Vagina (tissue), 2 donors: ENCODE measurements at places on chromosomes 6 and 20.

DNA sequence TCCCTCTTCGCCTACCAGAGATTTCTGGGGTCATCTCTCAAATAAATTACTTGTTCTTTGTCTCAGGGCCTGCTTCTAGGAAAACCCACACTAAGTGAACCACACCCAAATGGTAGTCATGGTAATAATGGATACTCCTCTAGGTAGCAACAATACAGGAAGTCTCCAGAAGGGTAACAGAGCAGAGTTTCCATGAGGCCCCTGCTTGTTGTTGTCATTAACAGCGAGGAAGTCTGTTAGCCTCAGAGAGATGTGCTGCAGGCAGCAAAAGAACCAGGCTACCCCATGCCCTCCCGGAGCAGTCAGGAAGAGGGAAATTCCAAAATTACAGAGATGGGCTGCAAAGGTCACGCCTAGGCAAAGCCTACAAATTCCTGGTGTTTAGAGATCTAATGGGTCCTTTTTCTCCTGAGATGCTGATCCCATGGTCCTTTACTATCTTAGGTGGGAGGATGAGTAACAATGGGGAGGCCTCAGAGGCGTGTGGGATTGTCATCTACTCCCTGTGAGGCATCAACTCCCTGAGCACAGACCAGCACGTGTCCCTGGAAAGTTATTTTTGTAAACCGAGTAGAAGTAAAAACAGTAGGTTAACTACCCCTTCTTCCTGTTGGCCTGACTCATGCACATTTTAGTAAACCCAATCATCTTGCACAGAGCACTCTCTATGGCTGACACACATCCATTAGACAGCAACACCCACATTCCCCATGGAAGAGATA, 10.1 kb downstream of the ISM1 start:
- DNase-seq, result peak; percentile 43

GRCh38 chr20:44800391-44801046, 9.8 kb downstream of the RIMS4 start:
- no peak for DNase-seq

DNA sequence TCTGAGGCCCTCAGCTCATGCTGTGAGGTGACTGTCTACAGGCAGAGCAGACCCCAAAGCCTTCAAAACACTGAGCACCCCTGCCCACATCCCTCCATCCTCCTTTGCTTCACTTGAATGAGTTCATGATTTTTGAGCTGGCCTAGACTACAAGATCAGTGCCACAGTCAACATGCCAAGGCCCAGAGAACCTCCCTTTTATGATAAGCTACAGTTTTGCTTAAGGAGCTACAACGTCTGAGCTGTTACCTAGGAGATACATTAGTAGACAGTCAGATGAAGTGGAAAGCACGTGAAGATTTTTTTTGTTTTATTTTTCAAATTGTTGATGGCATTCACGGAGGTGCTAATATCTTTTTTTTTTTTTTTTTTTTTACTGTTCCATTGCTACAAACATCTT, 139.0 kb downstream of the SOBP start:
- DNase-seq, result no peak

- DNase-seq, result no peak
These were observed 260.3 kb upstream of the MOCS1 start for GRCh38 chr6:40194447-40195170.

- DNase-seq, result no peak
These were observed 56.2 kb downstream of the SLC22A2 start for GRCh38 chr6:160202411-160202810.

GRCh38 chr6:115617031-115617430, 443.7 kb downstream of the FRK start:
- DNase-seq, result no peak

DNA sequence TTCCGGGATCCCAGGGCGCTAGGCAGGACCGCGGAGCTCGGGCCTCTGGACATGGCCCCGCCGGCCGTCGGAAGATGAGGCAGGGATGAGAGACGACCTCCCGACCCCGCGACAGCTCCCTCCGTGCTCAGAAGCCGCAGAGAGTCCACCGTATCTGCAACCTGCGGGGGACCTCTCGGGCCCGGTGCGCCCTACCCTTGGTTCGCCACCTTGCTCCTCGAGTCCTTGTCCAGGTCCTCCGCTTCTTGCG, 301 bp downstream of the PPP1R3D start:
- DNase-seq, result no peak

GRCh38 chr20:49337357-49337756, 59.5 kb upstream of the ZNFX1 start:
- DNase-seq, result no peak

- no peak for DNase-seq
These were observed 102.8 kb downstream of the PREP start for GRCh38 chr6:105300090-105300489.

DNA sequence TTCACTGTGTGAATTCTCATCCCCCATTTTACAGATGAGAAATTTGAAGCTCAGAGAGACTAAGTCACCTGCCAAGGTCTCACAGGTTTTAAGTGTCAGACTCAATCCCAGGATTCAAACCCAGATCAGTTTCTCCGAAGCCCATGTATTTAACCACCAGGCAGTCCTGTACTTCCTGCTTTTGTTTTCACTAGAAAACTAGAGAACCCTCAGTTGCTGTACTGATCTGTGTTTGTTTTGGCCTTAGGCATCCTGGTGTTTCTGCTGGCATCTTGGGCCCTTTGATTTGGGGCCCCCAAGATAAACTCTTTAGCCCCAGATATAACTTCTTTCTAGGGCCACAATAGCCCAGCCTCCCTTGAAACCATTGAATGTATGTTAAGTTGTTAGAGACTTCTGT, 36.5 kb downstream of the PPP1R16B start:
- no peak for DNase-seq

DNA sequence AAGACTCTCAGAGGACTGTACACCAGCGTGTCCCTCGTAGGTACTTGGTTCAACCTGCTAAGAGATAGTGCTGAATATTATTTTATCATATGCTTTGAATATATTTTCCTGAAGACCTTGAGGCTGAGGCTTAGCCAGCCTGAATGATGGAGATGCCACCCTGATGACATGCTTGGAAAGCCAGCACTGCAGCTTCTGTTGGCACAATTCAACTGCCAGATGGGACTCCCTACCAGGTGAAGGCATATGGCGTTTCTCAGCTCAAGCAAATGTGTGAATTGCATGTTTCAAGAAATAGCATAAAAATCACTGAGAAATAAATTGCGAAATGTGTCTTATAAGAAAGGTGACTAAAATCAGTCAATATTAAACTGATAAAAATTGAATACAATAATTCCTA, 228.1 kb upstream of the CST7 start:
- DNase-seq, result no peak

DNA sequence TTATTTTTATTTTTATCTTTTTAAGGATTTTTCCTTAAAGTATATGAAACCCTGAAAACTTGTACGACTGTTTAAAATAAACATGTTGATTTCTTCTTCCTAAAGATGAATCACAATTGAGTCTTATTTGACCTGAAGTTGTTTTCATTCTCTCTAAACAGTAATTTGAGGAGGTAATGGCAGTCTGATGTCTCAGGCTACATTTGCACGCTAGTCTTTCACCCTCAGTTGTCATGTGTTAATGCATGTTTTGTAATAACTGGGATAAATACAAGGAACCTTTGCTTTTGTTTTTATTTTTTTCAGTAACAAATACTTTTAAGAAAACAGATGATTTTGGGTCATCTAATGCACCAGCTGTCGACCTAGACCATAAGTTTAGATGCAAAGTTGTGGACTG, 55.2 kb downstream of the SCAND1 start:
- DNase-seq, result no peak

DNA sequence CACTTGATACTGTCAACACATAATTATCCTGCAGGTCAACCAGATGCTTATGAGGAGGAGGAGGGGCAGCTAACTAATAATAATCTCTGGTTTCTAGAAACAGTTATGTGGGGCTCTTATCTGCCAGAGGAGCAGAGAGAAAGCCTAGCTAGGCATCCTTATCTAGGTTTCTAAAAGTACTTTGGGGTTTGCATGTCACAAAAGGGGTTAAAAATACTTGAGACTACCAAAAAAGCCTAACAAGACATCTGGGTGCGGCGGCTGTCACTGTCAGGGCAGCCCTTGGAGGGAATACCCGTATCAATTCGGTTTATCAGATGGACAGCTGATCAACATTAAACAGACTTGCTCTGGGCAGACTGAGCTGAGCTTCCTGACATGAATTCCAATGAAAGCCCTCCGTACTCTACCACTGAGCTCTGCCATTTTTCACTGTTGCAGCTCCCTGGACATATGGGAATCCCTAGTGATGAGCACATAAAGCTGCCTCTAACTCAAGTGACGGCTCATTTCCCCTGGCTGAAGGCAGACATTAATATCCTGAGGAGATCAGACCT, 166.6 kb downstream of the PDSS2 start:
- no peak for DNase-seq

GRCh38 chr6:56292505-56293181, 45.3 kb upstream of the COL21A1 start:
- DNase-seq, result no peak
